ENCODE measurements at places on chromosomes 7 and 10. TPM values are rescaled to one million over a fixed set of nuclear protein-coding genes. Genes with fewer than 3 reads are reported as not detected.

NUPR2 gene
- total RNA-seq, result not detected

ENO4 gene
- not detected for total RNA-seq

GRCh38 chr7:2048531-2048930 lies 184.2 kb downstream of the MAD1L1 start:
- H3K4me1 ChIP-seq, result peaks cover 9% of the 10 kb centered on the region
- H3K36me3 ChIP-seq, result no peaks in the 10 kb centered on the region
- no peak overlapping the region for H3K4me3 ChIP-seq
- no peak for DNase-seq

- no peaks in the 10 kb centered on the region for H3K36me3 ChIP-seq
- no peak overlapping the region for H3K27ac ChIP-seq
- no peaks in the 10 kb centered on the region for H3K27me3 ChIP-seq
- DNase-seq, result no peak
- peaks cover 14% of the 10 kb centered on the region for H3K4me1 ChIP-seq
Measured at GRCh38 chr7:30145426-30145970, 10.7 kb downstream of the MTURN start.

- H3K27ac ChIP-seq, result no peak overlapping the region
- H3K27me3 ChIP-seq, result no peaks in the 10 kb centered on the region
- H3K4me3 ChIP-seq, result no peak overlapping the region
Measured at GRCh38 chr10:131759347-131759746, 141.5 kb upstream of the PPP2R2D start.

NSUN6 gene
- total RNA-seq, result 51.6 TPM

NME8 gene
- 2.7 TPM for total RNA-seq

- no peak overlapping the region for H3K4me3 ChIP-seq
- no peaks in the 10 kb centered on the region for H3K27me3 ChIP-seq
- no peak overlapping the region for H3K27ac ChIP-seq
- no peaks in the 10 kb centered on the region for H3K36me3 ChIP-seq
- H3K4me1 ChIP-seq, result no peaks in the 10 kb centered on the region
- no peak for DNase-seq
Measured at GRCh38 chr7:110830778-110831177, 260.1 kb upstream of the LRRN3 start.

PNLIPRP1 gene
- total RNA-seq, result not detected

AMPH gene
- total RNA-seq, result not detected

DNA sequence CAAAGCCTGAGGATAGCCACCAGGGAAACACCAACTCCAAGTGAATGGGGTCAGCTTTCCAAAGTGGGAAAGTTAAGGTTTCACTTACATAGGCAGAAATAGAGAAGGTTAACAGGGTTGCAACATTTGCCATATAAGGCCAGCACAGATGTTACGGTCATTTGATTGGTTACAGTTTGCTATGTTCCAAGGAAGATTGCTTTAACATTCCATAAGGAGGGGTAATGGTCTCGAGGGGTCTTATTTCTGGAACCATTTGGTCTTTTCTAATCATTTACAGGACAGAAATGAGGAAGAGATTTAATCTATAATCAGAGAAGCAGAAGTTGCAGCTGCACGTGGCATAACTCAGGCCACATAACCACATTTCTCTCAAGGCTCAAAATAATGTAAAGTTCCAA lies 679.4 kb upstream of the C7orf33 start:
- no peaks in the 10 kb centered on the region for H3K27me3 ChIP-seq
- H3K4me3 ChIP-seq, result no peak overlapping the region
- H3K4me1 ChIP-seq, result no peaks in the 10 kb centered on the region
- H3K27ac ChIP-seq, result no peak overlapping the region
- DNase-seq, result no peak

CYP51A1 gene
- total RNA-seq, result 36.6 TPM

- H3K4me3 ChIP-seq, result peak overlapping the region; percentile 86
- H3K36me3 ChIP-seq, result peaks cover 5% of the 10 kb centered on the region
- H3K27ac ChIP-seq, result peak overlapping the region; percentile 92
- DNase-seq, result peak; percentile 21
Measured at GRCh38 chr7:123748171-123748733, 551 bp downstream of the WASL start.

GRCh38 chr7:4700577-4701235 lies 18.6 kb downstream of the FOXK1 start:
- DNase-seq, result no peak
- H3K36me3 ChIP-seq, result no peaks in the 10 kb centered on the region
- no peak overlapping the region for H3K4me3 ChIP-seq
- H3K27ac ChIP-seq, result no peak overlapping the region

GRCh38 chr7:43076189-43076605 lies 36.2 kb upstream of the HECW1 start:
- H3K4me1 ChIP-seq, result no peaks in the 10 kb centered on the region
- H3K36me3 ChIP-seq, result no peaks in the 10 kb centered on the region
- H3K27me3 ChIP-seq, result no peaks in the 10 kb centered on the region
- no peak overlapping the region for H3K4me3 ChIP-seq

DNA sequence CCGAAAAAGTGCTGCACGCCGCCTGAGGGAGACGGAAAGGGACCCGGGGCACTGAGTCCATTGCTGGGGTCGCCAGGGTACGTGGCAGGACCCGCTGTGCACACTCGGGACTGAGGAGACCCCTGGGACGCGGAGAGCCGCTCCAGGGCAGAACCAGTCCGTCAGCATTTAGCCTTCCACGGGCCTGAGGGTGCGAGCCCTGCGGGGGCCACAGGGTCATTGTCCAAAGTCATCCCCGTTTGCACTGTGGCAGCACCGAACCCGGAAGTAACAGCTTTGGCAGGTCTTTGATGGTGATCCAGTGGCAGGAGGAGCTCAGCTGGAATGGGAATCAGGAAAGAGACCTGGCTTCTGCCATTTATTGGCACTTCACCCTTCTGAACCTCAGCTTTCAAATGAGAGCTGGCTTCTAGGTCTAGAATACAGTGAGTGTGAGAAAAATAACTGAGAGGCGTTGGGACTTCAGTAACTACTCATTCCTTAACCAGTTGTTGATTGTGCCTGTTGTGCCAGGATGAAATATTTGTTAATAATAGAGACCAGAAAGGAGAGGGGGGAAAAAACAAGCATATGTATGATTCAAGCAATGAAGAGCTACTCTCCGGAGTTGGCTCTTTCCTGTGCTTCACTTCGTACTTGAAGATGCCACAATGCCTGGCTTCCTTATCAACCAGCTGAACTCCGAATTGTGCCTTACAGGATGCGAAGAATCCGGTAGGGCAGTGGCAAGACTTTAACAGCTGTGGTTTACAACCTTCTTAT lies 811 bp upstream of the ARHGAP12 start:
- H3K4me1 ChIP-seq, result peaks cover 10% of the 10 kb centered on the region
- peak overlapping the region; percentile 90 for H3K4me3 ChIP-seq
- peak overlapping the region; percentile 84 for H3K27ac ChIP-seq
- H3K27me3 ChIP-seq, result no peaks in the 10 kb centered on the region
- no peaks in the 10 kb centered on the region for H3K36me3 ChIP-seq

DNA sequence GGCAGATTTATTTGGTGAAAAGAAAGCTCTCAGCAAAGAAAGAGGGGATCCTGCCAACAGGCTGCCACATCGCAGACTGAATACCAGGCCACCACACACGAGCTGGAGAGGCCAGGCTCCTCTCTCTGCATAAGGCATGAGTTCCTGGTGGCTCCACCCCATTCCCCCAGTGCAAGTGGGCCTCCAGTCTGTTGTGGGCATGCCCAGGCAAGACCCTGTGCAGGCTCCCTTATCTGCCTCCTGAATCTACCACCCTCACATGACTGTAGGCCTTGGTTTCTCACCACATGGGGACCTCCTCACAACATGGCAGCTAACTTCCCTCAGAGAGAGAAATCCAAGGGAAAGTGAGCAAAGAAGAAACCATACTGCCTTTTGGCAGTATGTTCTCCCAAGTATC lies 26.7 kb upstream of the CUL1 start:
- no peak for DNase-seq
- H3K36me3 ChIP-seq, result no peaks in the 10 kb centered on the region
- H3K4me3 ChIP-seq, result no peak overlapping the region

CHN2 gene
- 0.34 TPM for total RNA-seq

DNA sequence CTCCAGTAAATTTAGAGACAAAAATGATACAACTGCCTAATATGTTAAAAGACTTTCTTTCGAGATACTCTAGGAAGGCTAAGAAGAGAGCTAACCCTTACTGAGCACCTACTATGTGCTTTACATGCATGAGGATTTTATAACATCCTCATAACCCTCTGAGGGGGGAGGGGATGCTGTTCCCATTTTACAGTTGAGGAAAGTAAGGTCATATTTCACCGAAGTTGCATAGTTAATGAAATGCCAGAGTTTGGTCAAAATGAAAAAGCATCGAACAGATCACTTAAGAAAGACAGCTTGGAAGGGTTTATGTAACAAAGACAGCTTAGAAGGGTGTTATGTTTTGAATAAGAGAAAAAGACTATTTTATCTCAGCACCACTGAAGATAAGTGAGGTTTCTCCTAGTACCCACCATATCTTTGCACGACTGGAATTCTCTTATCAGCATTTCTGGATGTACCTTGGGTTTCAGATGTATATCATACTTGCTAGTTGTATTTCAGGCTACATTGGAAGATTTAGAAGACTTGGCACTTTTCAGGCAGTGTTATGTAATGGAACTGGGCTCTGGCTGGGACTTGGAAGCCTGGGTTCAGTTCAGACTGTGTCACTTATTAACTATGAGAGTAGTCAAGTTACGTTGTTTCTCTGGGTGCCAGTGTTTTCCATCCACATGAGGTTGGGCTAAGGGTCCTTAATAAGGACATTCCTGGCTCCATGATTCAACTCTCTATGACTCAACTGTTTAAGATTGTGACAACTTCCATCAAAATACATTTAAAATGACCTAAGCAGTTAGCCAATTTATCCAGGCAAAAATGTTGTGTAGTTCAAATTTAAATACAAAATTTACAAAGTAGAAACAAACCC lies 6.0 kb downstream of the RHOBTB1 start:
- no peaks in the 10 kb centered on the region for H3K27me3 ChIP-seq
- no peak overlapping the region for H3K4me3 ChIP-seq
- H3K27ac ChIP-seq, result no peak overlapping the region
- H3K4me1 ChIP-seq, result peaks cover under 1% of the 10 kb centered on the region

HOXA5 gene
- 0.88 TPM for total RNA-seq

DNA sequence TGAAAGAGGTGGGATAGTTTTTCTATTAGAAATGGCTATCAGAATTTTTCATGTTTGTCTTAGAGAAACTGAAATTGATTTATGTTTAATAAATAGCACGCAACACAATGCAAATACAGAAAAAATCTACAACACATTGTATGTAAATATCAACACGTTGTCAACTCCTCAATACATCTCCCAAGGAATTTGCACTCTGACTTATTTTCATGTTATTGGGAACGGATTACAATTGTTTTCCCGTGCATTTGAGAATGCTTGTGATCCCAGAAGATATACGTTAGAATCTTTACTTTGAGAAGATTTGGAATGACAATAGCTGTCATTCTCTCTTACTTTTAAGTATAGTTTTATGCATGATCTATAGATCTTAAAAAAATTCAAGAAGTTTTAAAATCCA lies 313.8 kb upstream of the AKR1E2 start:
- no peaks in the 10 kb centered on the region for H3K4me1 ChIP-seq
- no peak for DNase-seq
- no peaks in the 10 kb centered on the region for H3K27me3 ChIP-seq
- H3K4me3 ChIP-seq, result no peak overlapping the region
- no peak overlapping the region for H3K27ac ChIP-seq

DNA sequence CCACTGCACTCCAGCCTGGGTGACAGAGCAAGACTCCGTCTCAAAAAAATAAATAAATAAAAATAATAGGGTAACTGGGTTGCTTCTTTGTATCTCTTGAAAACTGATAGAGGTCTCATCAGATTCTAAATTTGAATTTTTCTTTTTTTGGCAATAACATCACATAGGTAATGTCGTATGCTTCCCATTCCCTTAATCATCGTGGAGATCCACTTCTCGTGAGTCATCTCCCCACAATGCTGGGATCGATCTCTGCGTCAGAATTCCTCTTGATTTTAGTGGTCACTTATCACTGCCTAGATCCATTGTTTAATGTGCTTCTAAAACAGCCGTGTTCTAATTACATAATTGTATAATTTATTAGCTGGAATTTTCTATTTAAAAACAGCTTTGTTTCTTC lies 70.5 kb upstream of the DNAJB6 start:
- no peak for DNase-seq
- H3K36me3 ChIP-seq, result no peaks in the 10 kb centered on the region
- H3K4me1 ChIP-seq, result peaks cover 3% of the 10 kb centered on the region
- H3K27ac ChIP-seq, result no peak overlapping the region
- H3K4me3 ChIP-seq, result no peak overlapping the region

VGF gene
- total RNA-seq, result not detected

GRCh38 chr7:39453743-39454355 lies 112.4 kb upstream of the YAE1 start:
- H3K27me3 ChIP-seq, result no peaks in the 10 kb centered on the region
- peak; percentile 48 for DNase-seq
- no peaks in the 10 kb centered on the region for H3K4me1 ChIP-seq
- H3K27ac ChIP-seq, result no peak overlapping the region

DNA sequence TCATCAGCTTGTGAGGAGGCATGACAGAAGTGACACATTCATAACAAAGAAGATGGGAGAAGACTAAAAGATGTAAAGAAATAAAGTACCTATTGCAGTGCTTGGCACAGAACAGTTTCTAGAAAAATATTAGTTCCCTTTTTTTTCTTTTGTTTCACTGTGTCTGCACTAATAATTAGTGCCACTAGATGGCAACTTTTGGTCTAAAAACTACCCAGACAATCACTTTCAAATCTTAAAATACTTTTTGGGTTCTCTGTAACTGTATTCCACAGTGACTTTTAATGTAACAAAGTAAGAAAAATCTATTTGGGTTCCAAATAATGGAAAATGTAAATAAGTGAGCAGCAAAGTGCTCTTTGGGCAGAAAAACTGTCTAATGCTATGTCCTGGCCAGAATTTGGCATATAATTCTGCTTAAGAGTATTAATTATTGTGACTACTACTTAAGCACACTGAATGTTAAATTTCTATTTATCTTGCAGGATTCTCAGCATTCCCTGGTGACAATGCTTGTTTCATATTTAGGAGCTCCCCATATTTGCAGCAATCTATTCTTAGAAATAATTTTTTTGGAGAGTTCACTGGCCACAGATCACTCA lies 134.8 kb upstream of the KIF5B start:
- DNase-seq, result no peak
- no peaks in the 10 kb centered on the region for H3K36me3 ChIP-seq
- no peaks in the 10 kb centered on the region for H3K27me3 ChIP-seq
- no peak overlapping the region for H3K4me3 ChIP-seq
- H3K4me1 ChIP-seq, result no peaks in the 10 kb centered on the region
- no peak overlapping the region for H3K27ac ChIP-seq

DNA sequence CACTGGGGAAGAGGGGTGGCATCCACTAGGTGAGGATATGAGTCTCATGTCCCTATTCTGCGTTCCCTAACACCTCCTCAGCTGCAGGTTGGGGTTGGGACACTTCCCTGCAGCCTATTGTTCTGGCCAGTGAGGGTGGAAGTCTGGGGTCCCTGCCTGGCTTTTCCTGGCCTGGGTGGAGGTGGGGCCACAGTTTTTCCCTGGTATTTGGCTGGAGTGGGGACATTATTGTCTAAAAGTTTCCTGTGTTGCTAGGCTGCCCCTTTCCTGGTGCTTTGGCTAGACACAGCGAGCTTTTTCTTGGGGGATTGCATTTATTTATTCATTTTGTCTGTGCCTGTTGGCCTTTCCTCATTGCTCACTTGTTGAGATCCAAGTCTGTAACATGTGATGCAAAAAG lies 559.5 kb upstream of the IGFBP3 start:
- no peak for DNase-seq
- H3K4me3 ChIP-seq, result no peak overlapping the region
- no peaks in the 10 kb centered on the region for H3K4me1 ChIP-seq
- no peaks in the 10 kb centered on the region for H3K36me3 ChIP-seq

OLAH gene
- not detected for total RNA-seq
